Activated CD4-positive, alpha-beta T cell treated with anti-CD3 and anti-CD28 coated beads, Interleukin-2, Interleukin-4, amounts not matched to agents 100 ng/mL and 50 ng/mL, durations not matched to agents 16 hours and 8 hours (primary cell): ENCODE measurements at places on chromosomes 7 and 10.

GRCh38 chr7:1053002-1053411, 8.7 kb downstream of the GPR146 start:
- no peak for DNase-seq

DNA sequence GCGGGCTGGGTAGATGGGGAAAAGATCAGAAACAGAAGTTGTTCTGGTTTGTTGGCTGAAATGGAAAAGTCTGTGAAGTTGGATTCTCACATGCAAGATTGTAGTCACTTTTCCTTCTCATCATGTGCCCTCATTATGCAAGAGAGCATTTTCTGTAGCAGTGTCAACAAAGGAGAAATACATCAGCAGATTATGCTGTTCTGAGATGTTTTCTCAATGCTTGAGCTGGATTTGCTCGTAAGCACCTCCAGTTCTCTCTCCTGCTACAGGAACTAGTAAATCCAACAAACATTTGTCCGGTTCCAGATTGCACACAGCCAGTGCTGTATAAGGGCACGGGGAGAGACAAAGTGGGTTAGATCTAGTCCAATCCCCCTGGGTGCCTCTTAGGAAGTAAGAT, 90.0 kb downstream of the GATA3 start:
- DNase-seq, result no peak

GRCh38 chr7:91949221-91950009, 8.8 kb downstream of the AKAP9 start:
- peak; percentile 35 for DNase-seq

- DNase-seq, result no peak
These were observed 24.7 kb upstream of the PDLIM1 start for GRCh38 chr10:95315509-95315908.

DNA sequence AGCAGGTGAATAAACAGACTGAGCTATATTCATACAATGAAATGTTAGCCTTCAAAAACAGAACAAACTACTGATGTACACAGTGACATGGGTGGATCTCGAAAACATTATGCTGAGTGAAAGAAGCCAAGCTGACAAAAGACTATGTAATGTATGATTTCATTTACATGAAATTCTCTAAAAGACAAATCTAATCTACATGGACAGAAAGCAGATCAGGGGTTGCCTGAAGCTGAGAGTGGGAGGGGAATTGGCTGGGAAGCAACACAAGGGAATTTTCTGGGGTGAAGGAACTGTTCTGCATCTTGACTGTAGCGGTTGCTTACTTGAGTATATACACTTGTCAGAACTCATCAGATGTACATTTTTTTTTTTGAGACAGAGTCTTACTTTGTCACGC, 121.7 kb upstream of the SVIL start:
- DNase-seq, result no peak

DNA sequence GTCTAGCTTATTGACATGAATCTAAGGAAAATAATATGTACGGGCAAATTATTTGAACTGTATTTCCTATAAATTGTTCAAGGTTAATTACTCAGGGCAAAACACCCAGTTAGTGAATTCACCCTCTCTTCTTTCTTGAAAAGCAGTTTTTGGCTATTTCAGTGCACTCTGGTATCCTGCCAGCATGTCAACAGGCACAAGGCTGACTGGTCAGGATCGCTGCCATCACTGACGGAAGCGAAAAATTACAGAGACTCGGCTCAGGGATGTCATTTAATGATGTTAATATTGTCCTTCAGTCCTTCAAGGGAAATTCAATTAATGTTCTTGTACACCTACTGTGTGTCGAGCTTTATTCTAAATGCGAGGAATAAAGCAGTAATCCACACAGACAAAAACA, 28.3 kb upstream of the OLAH start:
- DNase-seq, result no peak

DNA sequence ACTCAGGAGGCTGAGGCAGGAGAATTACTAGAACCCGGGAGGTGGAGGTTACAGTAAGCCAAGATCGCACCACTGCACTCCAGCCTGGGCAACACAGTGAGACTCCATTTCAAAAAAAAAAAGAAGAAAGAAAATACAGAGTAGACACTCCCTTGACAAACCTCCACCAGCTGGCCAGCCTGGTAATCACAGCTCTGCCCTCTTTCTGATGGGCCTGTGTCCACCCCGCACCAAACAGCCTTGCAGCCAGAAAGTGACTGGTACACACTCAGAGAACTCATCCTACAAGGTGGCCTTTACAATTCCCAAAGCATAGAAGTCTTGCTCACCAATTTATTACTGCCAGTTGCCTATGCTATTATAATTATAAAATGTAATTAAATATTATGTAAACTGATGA, 66.6 kb downstream of the COBL start:
- DNase-seq, result no peak

DNA sequence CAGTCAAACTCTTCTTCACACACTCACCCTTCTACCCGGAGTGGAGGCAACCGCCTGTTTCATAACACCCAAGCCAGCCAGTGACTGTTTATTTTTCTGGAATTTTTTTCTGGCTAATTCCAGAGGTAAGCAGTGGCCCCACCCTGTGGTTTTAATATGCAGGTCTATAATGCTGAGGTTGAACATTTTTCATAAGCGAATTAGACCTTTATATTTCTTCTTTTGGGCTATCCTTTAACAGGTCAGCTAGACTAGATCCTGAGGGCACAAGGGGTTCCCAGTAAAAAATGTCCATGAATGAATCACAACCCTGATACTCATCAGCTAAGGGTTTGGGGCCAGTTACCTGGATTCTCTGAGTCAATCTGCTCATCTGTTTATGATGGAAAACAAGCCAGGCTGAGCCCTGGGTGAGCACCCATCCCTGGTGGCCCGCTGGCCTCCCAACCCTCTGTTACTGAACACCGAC, 76.2 kb downstream of the GRB10 start:
- no peak for DNase-seq

DNA sequence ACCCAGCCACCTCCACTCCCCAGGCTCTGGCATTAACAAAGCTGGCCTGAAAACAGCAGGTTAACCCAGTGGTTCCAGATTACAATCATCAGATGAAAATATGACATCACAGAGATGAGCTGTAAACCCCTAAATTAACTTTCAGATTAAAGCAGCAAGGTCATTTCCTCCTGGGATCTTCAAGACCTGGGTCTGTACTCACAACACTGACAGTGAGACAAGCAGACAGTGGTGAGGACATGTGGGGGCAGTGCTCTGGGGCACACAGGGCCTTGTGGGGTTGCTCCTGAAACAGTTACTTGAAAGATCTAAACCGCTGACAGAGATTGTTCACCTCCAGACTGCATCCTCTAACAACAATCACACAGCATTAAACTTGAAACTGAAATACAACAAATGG, 134.1 kb downstream of the ZNF438 start:
- peak; percentile 25 for DNase-seq

DNA sequence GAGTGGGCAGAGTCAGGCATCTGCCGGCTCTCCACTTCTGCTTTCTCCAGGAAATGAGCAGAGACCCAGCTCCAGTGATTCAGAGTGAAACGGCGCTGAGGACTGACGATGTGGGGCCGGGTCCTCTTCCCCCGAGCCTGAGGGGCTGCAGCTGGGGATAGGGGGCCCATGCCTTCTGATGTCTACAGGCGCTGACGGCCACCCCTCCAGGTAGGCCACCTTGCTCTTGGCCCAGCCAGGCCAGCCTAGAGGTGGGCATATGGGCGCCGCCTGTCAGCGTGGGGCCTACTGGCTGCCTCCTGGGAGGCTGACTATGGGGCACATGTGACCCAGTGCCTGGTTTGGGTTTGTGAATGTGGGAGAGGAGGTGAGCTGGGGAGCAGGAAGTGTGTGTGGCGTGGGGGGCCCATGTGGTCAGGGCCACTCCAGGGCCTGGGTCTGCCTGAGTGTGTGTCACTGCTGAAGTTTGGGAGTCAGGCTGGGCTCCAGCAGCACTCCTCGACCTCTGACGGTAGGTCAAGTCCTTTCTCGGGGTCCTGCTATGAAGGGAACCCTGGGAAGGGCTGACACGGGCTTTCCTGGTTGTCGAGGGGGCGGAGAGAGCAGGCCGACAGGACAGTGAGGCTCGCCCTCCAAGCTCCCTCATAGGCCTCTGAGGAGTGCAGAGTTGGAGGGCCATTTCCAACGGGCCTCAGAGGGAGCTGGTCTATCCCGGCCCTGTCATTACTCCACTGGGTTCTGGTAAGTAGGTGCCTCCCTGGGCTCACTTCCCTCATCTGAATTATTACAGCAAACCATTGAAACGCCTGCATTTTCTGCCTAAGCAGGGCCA, at the start of gene WDFY4:
Gene WDFY4, plus strand, starts transcription at position 82 of the 832 bp plus-strand sequence. CDS start 24,860 bp downstream, outside the sequence.
- no peak for DNase-seq

DNA sequence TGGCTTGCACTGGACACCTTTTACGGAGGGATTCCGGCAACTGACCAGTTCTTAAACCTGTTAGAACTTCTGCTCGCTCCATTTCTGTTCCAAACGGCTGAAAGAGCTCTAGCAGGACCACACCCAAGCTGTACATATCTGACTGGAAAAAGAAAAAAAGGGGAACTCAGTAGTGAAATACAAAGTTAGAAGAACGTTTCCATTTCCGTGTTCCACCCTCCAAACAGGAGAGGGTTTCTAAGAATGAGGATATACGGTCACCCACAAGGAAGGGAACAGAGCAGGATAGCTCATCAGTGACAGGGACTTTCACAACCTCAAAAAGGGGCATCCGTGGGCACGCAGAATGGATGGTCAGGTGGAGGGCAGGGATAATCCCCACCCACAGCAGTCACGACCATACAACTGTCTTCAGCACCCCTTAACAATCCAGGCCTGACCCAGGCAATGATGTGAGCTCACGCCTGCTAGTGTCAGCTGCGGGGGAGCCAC, 4.3 kb upstream of the ANKRD61 start:
- no peak for DNase-seq

DNA sequence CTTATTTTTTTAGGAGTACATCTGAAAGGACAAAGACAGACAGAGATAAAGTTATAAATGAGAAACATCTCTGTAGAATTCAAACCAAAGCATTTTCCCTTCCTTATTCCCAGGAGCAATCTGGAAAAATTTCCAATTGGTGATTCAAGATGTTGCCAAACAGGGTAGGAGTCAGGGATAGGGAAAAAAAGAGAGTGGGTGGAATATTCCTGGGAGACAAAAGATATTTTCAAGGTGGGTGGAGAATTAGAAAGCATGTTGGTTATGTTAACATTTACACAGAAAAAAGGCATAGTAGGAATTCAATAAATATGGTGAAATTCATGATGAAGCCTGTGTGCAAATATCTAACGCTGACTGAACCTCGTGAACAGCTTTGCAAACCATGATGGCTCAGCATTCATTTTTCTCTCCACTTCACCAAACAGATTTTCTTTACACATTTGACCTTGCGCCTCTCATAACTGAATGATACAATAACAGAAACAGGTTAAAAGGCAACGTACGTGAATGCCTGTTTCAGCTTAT, 25.1 kb downstream of the SLC26A5 start:
- DNase-seq, result no peak

DNA sequence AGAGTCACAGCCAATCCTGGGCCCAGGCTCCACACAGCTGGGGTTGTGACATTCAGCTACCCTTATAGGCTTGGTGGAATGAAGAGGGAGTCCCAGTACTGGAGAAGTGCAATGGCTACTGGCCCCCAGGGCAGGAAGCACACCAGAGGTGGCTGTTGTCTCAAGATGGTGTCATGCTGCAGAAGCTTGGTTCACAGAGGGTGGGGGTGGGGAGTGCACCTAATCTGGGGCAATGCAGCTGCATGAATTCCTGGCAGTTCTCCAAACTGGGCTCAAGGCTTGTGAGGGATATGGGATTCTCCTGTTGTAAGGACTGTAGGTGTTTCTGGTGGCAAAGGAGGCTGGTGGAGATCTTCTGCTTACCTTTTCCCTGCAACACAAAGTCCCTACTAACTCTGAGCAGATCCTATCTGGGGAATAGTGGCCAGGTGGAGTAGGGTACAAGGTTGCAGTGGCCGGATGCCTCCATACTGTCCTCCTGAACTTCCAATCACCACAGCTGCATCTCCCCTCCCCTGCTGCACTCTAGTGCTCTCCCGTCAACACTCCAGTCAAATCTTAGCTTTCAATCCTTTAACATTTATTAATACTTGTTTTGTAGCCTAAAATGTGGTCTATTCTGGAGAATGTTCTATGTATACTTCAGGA, 27.4 kb upstream of the PLA2G12B start:
- DNase-seq, result no peak

DNA sequence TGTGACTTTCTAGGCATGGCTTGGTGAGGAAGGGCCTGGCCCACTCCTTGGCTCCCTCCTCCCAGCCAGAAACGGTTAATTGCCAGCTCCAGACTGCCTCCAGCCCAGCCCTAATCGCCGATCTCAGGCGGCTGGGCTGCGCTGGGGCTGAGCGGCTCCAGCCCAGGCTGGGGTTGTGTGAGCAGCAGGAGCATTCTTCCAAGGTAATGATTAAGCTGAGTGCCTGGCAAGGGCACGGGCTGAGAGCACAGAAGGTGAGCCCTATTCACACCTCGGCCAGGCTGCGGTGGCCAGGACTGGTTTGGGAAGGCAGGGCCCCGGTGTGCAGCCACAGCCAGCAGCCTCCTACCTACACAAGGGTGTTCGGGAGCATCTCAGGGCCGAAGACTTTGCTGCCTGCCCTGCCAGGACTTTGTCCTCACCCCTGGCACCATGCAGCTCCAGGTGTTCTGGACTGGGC, at the start of gene TMEM72:
Gene TMEM72, plus strand, starts transcription at position 257 of the 460 bp plus-strand sequence. Its CDS starts 176 bp downstream, at position 433.
- no peak for DNase-seq

- DNase-seq, result peak; percentile 62
These were observed 27.6 kb upstream of the PIK3AP1 start for GRCh38 chr10:96747734-96748550.

DNA sequence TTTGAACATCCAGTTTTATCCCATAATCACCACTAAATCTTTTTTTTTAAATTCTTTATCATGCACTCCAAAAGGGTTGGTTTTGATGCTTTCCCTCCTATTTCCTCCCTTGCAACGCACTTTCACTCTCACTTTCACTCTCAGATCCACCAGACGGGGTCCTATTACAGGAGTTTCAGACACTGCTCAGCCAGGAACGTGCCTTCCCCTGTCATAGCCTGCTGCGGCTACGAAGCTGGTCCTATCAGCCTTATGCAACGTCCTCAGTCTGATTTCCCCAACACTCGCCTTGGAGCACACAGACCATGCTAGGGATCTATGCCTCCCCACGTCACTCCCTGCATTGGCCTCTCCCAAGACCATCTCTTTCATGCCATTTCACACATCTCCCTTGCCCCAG, 23.4 kb downstream of the ZPBP start:
- peak; percentile 20 for DNase-seq

DNA sequence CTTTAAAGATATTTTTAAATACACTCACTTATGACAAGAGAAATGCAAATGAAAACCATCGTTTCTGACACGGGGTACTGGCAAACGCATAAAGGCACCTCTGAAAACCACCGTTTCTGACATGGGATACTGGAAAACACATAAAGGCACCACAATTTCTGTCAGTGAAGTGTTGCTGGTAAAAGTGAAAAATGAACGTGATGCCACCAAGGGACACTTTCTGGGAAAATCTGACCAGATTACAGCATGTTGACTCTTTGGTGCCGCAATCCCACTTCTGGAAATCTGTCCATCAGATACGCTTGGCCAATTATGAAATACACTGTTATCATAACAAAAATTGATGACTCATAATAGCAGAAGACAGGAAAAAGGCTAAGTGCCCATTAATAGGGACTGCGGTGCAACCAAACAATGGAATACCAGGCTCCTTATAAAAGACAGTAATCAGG, 131.7 kb downstream of the ZMYND11 start:
- DNase-seq, result no peak

- DNase-seq, result peak; percentile 95
These were observed 45.2 kb upstream of the TMEM213 start for GRCh38 chr7:138752518-138753149.
